ENCODE measurements at places on chromosomes 4 and X.

- peak overlapping the region; percentile 78 for H3K4me3 ChIP-seq
- peak overlapping the region; percentile 87 for H3K27ac ChIP-seq
- no peak for DNase-seq
- no peaks in the 10 kb centered on the region for H3K36me3 ChIP-seq
- peaks cover 7% of the 10 kb centered on the region for H3K4me1 ChIP-seq
- H3K27me3 ChIP-seq: no peaks in the 10 kb centered on the region
Measured at GRCh38 chrX:73944563-73944908, 359.4 kb upstream of the ZCCHC13 start.

- H3K27ac ChIP-seq: no peak overlapping the region
- no peaks in the 10 kb centered on the region for H3K27me3 ChIP-seq
- H3K4me1 ChIP-seq: no peaks in the 10 kb centered on the region
- H3K36me3 ChIP-seq: no peaks in the 10 kb centered on the region
Measured at GRCh38 chr4:140633124-140633523, 64.4 kb upstream of the UCP1 start.

DNA sequence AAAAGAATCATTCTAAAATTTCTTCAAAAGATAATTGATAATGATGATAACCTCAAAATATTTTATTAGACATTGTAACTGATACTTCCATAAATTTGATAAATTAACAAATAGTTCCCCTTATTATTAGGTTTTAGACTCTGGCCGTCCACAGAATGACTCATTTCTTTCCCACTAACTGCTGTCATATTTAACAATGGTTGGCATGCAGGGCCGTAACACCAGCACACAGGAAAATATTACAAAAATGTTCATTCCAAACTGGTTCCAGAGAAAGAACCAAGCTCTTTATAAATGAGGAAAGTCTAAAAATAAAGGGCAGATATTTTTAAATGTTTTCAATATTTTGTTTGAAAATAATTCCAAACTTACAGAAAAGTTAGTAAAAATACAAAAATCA lies 28.2 kb downstream of the WDFY3 start:
- no peaks in the 10 kb centered on the region for H3K27me3 ChIP-seq
- H3K36me3 ChIP-seq: no peaks in the 10 kb centered on the region
- DNase-seq: no peak
- no peaks in the 10 kb centered on the region for H3K4me1 ChIP-seq
- H3K4me3 ChIP-seq: no peak overlapping the region

GRCh38 chr4:176856421-176856820 lies 63.7 kb upstream of the VEGFC start:
- H3K27me3 ChIP-seq: no peaks in the 10 kb centered on the region
- no peak for DNase-seq
- no peaks in the 10 kb centered on the region for H3K36me3 ChIP-seq
- H3K4me3 ChIP-seq: no peak overlapping the region

GRCh38 chr4:60737858-60738257 lies 462.3 kb upstream of the ADGRL3 start:
- no peak overlapping the region for H3K27ac ChIP-seq
- DNase-seq: no peak
- H3K36me3 ChIP-seq: no peaks in the 10 kb centered on the region

DNA sequence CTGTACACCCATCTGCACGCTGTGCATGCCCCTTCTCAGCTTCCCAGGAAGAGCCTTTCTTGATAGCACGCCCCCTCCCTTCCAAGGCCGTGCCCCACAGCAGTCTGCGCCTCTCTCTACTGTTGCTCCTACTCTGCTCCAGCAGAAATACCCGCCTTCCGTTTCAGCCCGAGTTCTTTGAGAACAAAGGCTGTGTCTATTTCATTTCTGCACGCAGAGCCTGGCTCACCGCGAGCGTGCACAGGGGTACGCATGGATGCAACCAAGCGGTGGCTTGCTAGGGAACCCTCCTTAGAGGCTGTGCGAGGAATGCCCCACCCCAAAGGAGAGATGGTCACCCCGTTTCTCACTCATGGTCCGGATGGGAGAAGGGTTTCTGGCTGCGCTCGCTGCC lies 485 bp downstream of the AADAT start:
- peaks cover 9% of the 10 kb centered on the region for H3K27me3 ChIP-seq
- no peak for DNase-seq
- no peak overlapping the region for H3K27ac ChIP-seq
- H3K36me3 ChIP-seq: no peaks in the 10 kb centered on the region
- H3K4me3 ChIP-seq: no peak overlapping the region
- H3K4me1 ChIP-seq: no peaks in the 10 kb centered on the region

- H3K36me3 ChIP-seq: peaks cover 12% of the 10 kb centered on the region
- no peak overlapping the region for H3K27ac ChIP-seq
- DNase-seq: no peak
- no peaks in the 10 kb centered on the region for H3K4me1 ChIP-seq
- no peaks in the 10 kb centered on the region for H3K27me3 ChIP-seq
Measured at GRCh38 chr4:161496-162284, 37.4 kb downstream of the ZNF718 start.

GRCh38 chr4:110020139-110020538 lies 107.5 kb downstream of the EGF start:
- no peaks in the 10 kb centered on the region for H3K27me3 ChIP-seq
- no peak overlapping the region for H3K4me3 ChIP-seq
- H3K36me3 ChIP-seq: no peaks in the 10 kb centered on the region
- H3K4me1 ChIP-seq: no peaks in the 10 kb centered on the region
- DNase-seq: no peak

DNA sequence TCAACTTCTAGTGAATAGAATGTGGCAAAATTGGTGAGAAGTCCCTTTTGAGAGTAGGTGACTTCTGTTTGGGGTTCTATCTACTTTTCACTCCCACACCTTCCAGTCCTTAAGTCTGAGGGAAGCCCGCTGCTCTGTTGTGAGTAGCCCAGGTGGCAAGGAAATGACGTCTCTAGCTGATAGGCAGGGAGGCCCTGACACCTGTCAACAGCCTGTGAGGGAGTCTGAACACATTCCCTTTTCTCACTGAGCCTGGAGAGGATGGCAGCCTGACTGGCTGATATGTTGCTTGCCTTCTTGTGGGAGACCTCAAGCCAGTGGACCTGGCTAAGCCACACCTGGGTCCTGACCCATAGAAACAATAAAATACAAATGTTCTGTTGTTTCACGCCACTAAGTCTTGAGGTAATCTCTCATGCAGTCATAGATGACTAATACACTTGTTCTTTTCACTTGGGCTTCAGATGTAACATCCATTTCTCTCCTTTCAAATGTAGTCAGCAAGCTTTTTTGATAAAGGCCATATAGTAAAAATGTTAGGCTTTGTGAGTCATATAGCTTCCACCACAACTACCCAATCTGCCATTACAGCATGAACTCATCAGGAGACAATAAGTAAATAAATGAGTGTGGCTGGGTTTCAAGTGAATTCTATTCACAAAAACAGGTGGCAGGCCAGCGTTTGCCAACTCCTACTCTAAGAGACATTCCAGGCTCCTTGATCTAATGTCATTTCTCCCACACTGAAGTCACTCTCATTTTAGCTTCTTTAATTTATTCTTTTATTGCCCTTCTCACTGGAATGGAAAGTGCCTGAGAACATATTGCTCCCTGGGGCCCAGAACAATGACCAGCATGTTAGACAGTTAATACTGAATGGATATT lies 265.1 kb upstream of the MAD2L1 start:
- H3K27ac ChIP-seq: no peak overlapping the region
- no peaks in the 10 kb centered on the region for H3K27me3 ChIP-seq
- H3K4me1 ChIP-seq: no peaks in the 10 kb centered on the region
- no peak overlapping the region for H3K4me3 ChIP-seq

DNA sequence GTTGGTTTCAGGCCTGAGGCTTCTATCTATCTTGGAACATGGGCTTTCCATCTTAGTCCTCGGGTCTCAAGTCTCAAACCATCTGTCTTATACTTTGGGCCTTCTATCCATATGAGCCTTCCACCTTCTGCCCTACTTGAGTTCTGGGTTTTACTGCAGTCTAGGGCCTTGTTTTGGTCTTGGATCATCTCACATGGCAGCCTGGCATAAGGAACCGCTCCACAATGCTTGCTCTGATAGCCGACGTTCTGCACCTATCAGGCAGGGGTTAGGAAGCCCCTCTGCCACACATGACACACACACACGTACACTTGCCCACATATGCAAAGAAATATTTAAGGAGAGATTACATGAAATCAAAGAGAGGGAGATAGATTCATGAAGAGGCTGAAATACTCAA lies 264.0 kb downstream of the CHIC1 start:
- no peaks in the 10 kb centered on the region for H3K4me1 ChIP-seq
- H3K4me3 ChIP-seq: no peak overlapping the region
- H3K27me3 ChIP-seq: no peaks in the 10 kb centered on the region
- no peak overlapping the region for H3K27ac ChIP-seq
- no peaks in the 10 kb centered on the region for H3K36me3 ChIP-seq

DNA sequence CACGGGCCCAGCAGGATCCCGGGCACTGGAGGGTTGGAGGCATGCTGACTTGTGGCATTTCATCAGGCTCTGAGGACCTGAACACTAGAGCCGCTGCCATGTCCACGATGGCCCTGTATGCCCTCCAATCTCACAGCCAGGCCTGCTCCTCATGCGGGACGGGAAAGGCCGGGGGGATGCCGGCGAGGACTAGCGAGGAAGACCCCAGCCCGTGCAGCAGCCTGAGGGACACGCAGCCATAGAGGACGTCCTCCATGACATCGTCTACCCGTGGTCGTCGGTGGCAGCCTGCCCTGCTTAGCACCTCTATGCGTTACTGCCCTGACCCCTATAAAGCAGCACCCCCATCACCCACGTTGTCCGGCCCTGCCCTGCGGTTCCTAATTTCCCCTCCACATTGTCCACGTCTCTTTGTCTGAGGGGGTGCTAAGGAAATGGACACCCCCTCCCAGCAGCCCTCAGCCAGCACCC lies 32.6 kb downstream of the HMX1 start:
- no peak overlapping the region for H3K27ac ChIP-seq
- no peaks in the 10 kb centered on the region for H3K27me3 ChIP-seq
- no peaks in the 10 kb centered on the region for H3K36me3 ChIP-seq
- H3K4me3 ChIP-seq: no peak overlapping the region

DNA sequence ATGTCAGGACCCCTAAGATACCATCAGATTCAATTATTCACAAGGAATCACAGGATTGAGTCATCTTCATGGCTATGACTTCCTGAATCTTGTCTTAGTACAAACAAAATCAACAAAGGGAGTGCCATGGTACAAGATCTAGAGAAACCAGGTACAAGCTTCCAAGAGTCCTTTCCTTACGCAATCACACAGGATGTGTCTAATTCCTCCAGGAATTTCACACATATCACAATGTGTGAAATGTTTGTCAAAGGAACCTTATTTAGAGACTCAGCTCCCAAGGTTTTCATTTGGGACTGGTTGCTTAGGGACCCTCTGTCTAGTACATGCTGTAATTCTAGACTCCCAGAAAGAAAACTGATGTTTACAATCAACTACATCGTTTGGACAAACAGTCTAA lies 83.0 kb downstream of the MAB21L2 start:
- no peaks in the 10 kb centered on the region for H3K4me1 ChIP-seq
- no peak overlapping the region for H3K4me3 ChIP-seq
- H3K36me3 ChIP-seq: no peaks in the 10 kb centered on the region
- H3K27ac ChIP-seq: no peak overlapping the region
- no peak for DNase-seq
- H3K27me3 ChIP-seq: no peaks in the 10 kb centered on the region

DNA sequence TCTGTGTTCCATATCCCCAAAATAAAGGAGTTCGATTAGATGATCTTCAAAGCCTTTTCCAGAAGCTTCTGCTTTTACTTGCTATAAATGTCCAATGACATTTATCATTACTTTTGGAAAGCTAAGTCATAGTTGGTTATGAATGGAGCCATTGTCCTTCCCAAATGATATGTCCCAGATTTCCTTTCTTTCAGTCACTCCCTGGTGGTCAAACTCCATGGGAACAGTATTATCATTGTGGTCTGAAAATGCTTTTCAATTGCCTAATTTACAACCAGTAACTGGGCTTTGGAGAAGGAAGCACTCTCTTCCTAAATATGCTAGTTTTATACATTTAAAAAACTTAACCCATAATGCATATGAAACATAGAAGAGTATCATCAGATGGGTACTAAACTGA lies 571.5 kb upstream of the AMOT start:
- DNase-seq: no peak
- H3K27me3 ChIP-seq: no peaks in the 10 kb centered on the region
- H3K27ac ChIP-seq: no peak overlapping the region
- no peaks in the 10 kb centered on the region for H3K36me3 ChIP-seq
- no peaks in the 10 kb centered on the region for H3K4me1 ChIP-seq

DNA sequence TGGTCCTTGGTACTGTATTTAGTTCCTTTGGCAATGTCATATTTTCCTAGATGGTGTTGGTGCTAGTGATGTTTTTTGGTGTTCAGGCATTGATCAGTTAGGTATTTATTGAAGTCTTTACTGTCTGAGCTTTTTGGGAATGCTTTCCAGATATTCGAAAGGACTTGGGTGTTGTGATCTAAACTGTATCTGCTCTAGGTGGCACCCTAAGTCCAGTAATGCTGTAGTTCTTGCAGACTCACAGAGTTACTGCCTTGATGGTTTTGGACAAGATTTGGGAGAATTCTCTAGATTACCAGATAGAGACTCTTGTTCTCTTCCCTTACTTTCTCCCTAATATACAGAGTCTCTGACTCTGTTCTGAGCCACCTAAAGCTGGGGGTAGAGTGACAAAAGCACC lies 513.6 kb upstream of the PITX2 start:
- H3K36me3 ChIP-seq: no peaks in the 10 kb centered on the region
- H3K4me1 ChIP-seq: no peaks in the 10 kb centered on the region
- H3K27me3 ChIP-seq: no peaks in the 10 kb centered on the region
- no peak for DNase-seq
- H3K4me3 ChIP-seq: no peak overlapping the region

- no peak overlapping the region for H3K27ac ChIP-seq
- no peaks in the 10 kb centered on the region for H3K27me3 ChIP-seq
- H3K4me1 ChIP-seq: no peaks in the 10 kb centered on the region
Measured at GRCh38 chr4:105917171-105917685, 22.0 kb downstream of the NPNT start.

GRCh38 chrX:143296521-143296920 lies 220.8 kb downstream of the SPANXN3 start:
- no peaks in the 10 kb centered on the region for H3K4me1 ChIP-seq
- H3K36me3 ChIP-seq: no peaks in the 10 kb centered on the region
- DNase-seq: no peak
- H3K4me3 ChIP-seq: no peak overlapping the region
- no peak overlapping the region for H3K27ac ChIP-seq

DNA sequence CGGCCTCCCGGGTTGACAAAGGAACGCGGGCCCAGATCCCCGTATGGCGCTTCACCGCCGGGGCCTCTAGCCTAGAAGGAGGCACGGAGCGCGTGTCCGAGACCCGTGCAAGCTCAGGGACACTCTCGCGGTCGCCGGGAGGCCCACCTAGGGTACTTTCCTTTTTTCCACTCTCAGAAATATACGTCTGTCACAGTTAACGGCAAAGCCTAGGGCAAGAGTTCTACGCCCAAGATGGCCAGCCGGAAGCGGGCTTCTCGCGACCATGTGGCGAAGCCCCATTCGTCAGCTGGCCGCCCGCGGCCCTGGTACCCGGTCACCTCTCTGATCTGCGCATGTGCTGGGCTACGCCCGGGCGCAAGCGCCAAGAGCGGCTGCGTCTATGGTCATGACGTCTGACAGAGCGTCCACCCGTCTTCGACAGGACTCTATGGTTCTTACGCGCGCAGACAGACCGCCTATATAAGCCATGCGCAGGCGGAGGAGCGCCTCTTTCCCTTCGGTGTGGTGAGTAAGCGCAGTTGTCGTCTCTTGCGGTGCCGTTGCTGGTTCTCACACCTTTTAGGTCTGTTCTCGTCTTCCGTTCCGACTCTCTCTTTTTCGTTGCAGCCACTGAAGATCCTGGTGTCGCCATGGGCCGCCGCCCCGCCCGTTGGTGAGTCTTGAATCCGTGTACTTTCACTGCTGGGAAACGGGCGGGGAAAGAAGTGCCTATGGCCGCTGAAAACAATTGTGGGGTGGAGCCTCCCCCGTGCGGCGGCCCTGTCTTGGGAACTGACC lies at the start of gene RPL10:
Gene RPL10, plus strand, starts transcription at position 490 of the 780 bp plus-strand sequence. Its CDS starts 143 bp downstream, at position 633.
- H3K36me3 ChIP-seq: peaks cover 12% of the 10 kb centered on the region
- peak within 1 kb of the TSS; percentile 96 for H3K27ac ChIP-seq
- peak; percentile 85 for DNase-seq
- H3K4me1 ChIP-seq: peaks cover 11% of the 10 kb centered on the region
- H3K4me3 ChIP-seq: peak within 1 kb of the TSS; percentile 64
